ENCODE measurements at places on chromosomes 1 and 21.

GRCh38 chr1:117971777-117972176 is 42.2 kb downstream of the WDR3 start:
- DNase-seq: no peak

DNA sequence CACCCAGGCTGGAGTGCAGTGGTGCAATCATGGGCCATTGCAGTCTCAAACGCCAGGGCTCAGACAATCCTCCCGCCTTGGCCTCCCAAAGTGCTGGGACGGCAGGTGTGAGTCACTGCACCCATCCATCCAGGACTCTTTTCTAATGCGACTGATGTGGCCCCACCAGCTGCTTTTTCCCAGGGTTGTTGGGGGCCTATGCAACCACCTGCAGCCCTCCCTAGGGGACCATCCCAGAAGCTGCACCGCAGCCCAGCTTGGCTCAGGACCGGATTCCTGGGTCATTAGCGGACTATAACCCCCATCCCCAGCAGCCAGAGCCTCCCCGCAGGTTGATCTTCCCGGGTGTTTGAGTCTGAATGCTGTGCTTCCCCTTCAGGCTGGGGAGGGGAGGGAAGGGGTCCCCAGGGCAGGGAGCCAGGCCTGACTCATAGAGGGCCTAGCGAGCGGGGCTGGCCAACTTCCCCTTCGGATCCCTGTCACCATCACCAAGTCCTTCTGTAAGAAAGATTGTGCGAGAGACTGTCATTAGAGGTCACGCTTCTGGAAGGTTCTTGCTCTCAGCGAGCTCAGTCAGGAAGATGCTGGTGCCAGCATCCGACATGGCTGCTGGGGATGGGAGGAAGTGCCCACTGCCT is 108.7 kb upstream of the ACTRT2 start:
- no peak for DNase-seq

DNA sequence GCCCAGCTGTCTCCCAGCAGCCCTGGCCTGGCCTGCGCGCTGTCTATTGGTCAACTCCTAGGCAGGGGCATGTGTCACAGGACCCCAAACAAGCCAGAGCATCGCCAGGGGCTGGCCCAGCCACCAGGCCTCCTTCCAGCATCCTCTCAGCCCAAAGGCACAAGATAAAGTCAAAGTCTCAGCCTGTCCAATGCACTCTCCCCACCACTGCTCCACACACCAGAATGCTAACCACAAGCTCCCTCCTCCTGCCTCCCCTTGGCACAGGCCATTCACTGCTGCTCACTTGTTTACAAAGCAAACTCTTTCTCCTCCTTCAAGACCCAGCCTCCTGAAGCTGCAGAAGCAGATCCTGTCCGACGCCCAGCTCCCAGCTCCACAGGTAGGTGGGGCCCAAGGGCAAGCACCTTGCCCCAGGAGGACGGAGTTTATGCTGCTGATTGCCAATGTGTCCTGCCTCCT is 133.4 kb downstream of the DMRTB1 start:
- DNase-seq: no peak

- DNase-seq: no peak
Observed at GRCh38 chr1:205350691-205351141, 6.0 kb downstream of the KLHDC8A start.

DNA sequence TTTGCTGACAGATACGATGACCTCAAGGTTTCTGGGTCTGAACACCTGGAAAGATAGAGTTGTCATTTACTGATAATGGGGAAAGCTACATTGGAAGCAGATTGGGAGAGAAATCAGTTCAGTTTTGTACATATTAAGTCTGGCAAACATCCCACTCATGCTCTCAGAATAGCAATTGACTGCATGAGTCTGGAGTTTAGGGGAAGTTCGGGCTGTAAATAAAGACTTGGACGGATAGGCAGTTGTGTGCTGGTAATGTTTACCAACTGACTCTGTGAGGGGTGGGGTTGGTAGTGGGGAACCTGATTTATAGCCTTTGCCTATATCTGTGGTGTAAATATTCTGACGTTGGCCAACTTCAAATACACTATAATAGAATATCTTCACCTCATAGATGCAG is 4.0 kb downstream of the H6PD start:
- no peak for DNase-seq

DNA sequence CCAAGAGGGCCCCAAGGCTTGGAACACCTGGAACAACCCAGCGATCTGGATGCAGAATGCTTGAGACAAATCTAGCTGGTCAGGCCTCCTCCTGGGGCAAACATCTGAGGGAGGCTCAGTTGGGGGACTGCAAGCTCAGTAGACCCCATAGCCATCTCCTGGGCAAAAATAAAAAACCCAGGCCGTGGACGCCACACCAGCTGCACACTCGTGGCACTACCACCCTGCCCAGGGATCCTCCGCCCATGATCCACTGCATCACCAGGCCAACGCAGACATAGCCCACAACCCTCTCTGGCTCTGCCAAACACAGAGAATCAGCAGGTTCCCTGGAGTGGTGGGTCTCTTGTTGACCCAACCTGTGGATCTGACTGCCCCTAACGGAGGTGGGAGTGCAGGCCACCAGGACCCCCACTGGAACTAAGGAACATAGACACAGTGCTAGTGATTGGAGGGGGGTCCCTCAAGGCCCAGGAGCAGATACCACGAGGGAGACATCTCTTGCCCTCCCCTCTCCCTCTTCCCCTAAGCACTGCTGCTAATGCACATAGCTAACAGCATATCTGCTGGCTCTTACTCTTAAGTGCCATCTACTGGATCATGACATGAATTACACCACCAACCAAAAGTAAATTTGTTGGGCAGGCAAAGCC is 147.2 kb downstream of the CHD1L start:
- DNase-seq: no peak

DNA sequence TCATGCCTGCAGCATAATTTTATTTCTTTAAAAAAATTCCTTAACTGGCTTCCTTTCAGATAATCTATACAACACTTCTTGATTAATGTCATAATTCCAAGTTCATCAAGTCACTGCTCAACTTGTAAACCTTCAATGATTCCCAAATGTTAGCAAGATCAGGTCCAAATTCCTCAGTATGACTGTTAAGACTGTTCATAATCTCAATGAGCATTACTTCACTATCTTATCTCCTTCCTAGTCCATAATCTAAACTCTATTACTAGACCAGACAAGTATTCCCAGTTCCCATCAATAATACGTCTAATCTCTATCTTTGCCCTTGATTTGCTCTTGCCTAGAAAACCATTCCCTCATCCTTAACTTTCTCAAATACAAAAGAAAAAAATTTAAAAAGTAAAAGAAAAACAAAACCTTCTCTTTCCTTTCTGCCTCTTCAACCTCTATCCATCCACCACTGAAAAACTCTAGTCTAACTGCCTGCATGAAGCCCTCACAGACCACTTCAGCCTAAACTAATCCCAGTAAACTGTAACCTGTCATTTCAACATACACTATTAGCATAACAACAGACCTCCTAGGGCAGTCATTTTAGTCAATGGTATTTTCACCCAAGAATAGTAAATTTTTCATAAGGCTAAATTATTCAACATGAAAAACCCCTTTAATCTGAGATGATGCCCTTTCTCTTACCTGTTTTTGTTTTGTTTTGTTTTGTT is 15.5 kb downstream of the LUZP1 start:
- no peak for DNase-seq

DNA sequence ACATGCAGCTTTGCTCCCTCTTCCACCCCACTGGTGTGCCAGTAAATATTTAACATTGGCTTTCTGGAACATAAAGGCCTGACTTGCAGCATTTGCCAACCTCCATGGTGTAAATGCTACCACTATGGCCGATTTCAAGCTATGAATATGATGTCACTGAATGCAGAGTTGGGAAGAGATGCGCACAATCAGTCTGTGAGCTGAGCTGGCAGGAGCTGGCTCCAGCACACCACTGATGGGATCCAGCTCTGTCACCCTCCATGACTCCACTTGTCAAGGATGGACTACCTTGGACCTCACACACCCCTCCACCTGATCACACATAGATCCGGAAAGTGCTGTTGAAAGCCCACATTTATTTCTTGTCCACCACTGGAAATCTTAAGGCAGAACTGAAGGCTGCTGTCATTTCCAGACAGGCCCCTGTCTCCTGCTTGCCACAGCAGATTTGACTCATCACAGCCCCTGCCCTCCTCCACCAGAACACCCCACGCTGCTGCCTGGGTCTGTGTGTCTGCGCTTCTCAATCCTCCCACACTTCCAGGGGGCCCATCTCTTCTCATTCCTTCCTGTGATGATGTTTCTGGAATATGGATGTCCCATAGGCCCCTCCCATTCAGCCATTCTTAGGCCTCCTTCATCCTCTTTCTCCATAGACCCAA is 82.2 kb upstream of the BCAR3 start:
- no peak for DNase-seq

DNA sequence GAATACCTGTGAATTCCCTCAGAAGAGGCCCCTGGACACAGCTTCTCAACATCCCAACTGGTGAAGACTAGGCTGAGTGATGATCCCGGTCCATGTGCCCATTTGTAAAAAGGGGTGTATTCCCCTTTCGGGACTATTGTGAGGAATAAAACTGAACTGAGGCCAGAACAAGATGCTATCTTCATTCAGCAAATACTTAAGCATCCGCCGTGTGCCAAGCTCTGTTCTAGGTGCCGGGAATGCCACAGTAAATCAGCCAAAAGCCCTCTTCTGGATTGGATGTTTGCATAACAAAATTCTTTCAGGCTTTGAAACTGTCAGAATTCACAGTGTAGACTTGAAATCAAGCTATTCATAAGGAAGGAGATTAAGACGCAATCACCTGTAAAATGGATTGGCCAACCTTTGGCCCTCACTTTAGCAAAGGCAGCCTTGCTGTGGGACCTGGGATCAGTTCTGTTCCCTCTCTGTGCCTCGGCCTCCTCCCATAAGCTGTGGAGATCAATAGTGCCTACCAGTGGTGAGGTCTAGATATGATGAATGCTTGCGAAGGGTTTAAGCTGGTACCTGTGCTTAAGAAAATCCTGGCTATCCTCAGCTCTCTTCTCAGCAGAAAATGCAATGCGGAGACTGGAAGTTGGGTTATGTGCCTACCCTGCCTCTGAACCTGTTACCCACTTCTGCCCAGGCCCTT is 1.8 kb downstream of the ALPL start:
- DNase-seq: no peak

GRCh38 chr1:59422921-59423575 is 126.2 kb downstream of the FGGY start:
- DNase-seq: no peak

DNA sequence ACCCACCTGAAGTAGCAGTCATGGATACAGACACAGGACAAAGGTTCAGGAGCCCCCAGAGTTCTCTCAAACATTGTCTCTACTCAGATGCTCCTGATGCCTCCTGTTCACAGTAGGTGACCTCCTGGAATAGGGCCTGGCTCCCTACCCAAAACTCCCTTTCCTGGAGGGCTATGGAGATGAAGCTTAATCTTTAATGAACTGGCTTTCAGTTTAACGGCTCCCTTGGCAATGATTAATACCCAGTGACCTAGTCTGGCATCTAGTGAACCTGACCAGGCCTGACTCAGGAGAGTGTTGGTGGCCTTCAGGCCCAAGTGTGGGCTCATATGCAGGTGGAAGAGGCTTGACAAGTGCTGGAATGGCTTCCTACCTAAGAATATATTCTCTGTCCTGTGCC is 65.2 kb upstream of the TRABD2B start:
- DNase-seq: no peak

GRCh38 chr21:36184545-36184944 is 27.9 kb downstream of the DOP1B start:
- no peak for DNase-seq
